ENCODE measurements at places on chromosomes 5 and 9. TPM values are rescaled to one million over a fixed set of nuclear protein-coding genes. Genes with fewer than 3 reads are reported as not detected.

The PCDHGA6 gene
- total RNA-seq = 0.41 TPM

The SELENOP gene
- 11.4 TPM for total RNA-seq

The CA9 gene
- total RNA-seq = not detected

The CENPH gene
- total RNA-seq = 4.9 TPM

The TMEM203 gene
- 30.9 TPM for total RNA-seq

The PCDHGA9 gene
- 0.73 TPM for total RNA-seq

The GTF3C5 gene
- total RNA-seq = 46.4 TPM

The UBAP2 gene
- 73.3 TPM for total RNA-seq

The ARHGEF39 gene
- total RNA-seq = 0.53 TPM

The PCDHB2 gene
- total RNA-seq = 44.3 TPM

The ADRB2 gene
- total RNA-seq = 0.64 TPM

The SLC46A2 gene
- not detected for total RNA-seq

The NEUROG1 gene
- not detected for total RNA-seq

The C9orf152 gene
- 0.07 TPM for total RNA-seq

The SPATA31D4 gene
- not detected for total RNA-seq

The PLAC8L1 gene
- total RNA-seq = 2.7 TPM

The BSPRY gene
- not detected for total RNA-seq

The CCIN gene
- total RNA-seq = 1.1 TPM

The ORM2 gene
- not detected for total RNA-seq

The MARCOL gene
- total RNA-seq = not detected

The OMD gene
- not detected for total RNA-seq

The MEIKIN gene
- total RNA-seq = not detected

The PROB1 gene
- total RNA-seq = 0.60 TPM

The ADGRD2 gene
- total RNA-seq = not detected

The ZDHHC11 gene
- total RNA-seq = 10.3 TPM
